Stimulated activated CD4-positive, alpha-beta T cell treated with anti-CD3 and anti-CD28 coated beads, Interleukin-15, amount 100 ng/mL, for 1 hour (primary cell): ENCODE measurements at places on chromosomes 6 and 20.

GRCh38 chr6:159842035-159842434 is 42.0 kb downstream of the PNLDC1 start:
- DNase-seq: no peak

GRCh38 chr6:32852018-32852843 is 1.3 kb downstream of the TAP1 start:
- no peak for DNase-seq

GRCh38 chr20:56442389-56443365 is 25.8 kb upstream of the RTF2 start:
- no peak for DNase-seq

DNA sequence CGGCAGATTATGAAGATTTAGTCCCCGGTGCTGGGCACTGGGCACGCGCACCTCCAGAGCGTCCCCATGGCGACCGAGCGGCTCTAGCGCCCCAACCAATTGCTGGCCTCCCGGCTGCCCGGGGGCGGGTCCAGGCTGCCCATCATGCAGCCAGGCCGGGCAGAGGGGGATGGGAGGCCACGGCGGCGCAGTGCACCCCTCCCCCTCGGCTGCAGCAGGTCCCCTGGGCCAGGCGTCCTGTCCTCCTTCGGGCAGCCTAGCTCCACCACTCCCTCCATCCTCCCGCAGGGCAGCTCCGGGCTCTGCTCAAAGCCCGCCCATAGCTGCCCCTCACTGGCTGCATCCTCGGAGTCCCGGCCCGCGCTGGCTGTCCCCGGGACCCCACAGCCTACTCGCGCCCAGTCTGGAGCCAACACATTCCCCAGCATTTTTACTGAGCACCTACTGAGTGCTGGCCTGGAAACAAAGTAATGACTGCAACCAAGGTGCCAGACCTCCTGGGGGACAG is 99.4 kb downstream of the ASXL1 start:
- no peak for DNase-seq

- DNase-seq: no peak
Observed at GRCh38 chr6:31971279-31971992, 502 bp downstream of the DXO start.

DNA sequence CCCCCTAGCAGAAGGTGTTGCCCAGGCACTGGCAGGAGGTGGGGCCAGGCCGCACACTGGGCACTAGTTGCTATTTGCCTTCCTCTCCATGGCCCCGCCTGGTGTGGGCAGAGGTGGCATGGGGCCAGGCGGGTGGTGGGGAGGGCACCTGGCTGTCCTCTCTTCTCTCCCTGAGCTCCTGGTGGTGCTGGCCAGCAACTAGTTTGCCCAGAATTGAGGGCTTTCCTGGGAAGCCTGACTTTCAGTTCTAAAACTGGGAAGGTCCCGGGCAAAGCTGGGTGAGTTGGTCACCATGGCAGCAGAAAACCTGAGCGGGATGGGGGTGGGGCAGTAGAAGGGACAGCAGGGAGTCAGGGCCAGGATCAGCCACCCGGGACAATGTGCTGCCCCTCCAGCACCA is 48.2 kb downstream of the RBM38 start:
- no peak for DNase-seq

DNA sequence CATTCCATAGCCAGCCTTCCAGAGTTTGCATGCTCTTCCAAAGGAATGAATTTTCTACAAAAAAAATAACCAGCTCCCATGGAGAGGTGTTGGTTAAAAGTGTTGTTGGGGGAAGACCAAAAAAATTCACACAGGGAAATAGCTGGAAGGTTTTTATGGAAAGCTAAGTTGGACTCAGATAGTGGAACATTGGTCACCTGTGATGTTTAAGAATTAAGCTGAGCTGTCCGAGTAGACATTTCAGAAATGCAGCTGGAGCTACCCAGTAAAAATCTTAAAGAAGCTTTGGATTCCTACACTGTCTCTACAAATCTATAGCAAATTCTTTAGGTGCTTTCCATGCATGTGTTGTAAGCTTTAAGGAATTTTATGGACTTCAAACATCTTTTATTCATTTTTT is 155.5 kb downstream of the THBS2 start:
- DNase-seq: no peak

GRCh38 chr6:70886661-70887060 is 70.2 kb downstream of the B3GAT2 start:
- DNase-seq: no peak
